ENCODE measurements at places on chromosomes 1 and 21.

DNA sequence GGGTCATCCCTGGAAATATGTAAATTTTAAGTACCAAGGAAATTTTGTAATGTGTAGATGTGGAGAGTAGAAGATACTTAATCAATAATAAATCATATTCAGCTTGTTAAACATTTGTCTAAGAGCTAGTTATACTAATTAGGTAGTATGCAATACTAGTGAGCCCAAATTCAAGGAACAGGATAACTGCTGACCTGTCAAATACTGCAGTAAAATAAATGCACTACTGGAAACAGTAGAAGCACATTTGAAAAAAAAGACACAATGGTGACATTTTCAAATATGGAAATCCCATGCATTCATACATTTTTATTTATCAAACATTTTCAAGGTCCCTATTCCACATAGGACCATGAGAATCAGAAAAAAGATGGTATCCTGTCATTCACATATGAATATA, 27.2 kb downstream of the EPRS1 start:
- DNase-seq: no peak

DNA sequence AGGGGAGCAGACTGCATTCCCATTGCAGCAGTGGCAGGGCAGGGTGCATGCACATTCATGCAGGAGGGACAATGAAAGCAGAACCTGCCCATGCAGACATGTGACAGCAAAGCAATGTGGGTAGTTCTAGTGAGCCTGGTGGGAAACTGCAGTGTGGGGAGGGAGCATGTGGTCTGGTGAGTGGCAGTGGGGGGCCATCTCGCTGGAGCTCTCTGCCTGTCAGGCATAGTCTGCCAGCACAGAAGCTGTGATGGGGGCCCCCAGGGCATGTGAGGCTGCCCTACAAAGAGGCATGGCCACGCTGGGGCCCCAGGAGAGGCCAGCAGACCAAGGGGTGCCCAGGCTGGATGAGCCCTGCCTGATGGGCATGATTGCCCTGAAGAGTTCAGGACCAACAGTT, 579.7 kb downstream of the PTPRC start:
- DNase-seq: no peak

DNA sequence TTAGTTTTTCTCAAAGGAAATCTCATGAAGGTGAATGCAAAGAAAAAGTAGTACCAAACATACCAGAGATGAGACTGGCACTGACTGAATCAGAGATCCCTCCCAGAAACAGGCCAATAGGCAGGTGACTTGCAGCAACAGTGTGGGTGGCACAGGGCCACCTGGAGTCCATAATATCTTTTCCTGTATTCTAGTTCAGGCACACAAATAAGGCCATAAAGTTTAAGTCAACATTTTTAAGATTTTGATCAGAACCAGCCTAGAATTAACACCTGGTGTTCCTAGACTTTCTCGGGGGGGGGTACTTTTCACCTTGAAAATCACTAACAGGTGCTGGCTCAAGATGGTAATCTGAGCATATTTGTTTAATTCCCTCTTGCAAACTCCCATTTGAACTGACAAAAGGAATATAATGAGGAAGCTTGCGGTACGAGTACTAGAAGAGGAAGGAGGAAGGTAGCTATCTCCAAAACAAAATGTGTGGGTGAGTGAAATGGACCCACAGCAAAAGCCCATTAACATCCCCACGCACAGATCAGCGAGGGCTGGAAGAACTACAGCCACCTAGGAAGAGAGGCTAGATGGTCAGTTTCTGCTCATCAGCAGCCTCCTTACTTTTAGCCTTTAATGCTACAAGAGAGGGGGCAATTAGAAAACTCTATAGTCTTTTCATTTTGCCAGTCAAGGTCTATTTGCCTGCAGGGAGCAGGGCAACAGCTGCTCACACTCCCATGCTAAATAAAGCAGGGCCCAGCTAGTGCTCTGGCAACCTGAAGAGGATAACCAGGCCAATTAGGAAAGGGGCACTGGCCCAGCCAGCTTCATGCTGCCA, 18.9 kb downstream of the SDE2 start:
- no peak for DNase-seq

DNA sequence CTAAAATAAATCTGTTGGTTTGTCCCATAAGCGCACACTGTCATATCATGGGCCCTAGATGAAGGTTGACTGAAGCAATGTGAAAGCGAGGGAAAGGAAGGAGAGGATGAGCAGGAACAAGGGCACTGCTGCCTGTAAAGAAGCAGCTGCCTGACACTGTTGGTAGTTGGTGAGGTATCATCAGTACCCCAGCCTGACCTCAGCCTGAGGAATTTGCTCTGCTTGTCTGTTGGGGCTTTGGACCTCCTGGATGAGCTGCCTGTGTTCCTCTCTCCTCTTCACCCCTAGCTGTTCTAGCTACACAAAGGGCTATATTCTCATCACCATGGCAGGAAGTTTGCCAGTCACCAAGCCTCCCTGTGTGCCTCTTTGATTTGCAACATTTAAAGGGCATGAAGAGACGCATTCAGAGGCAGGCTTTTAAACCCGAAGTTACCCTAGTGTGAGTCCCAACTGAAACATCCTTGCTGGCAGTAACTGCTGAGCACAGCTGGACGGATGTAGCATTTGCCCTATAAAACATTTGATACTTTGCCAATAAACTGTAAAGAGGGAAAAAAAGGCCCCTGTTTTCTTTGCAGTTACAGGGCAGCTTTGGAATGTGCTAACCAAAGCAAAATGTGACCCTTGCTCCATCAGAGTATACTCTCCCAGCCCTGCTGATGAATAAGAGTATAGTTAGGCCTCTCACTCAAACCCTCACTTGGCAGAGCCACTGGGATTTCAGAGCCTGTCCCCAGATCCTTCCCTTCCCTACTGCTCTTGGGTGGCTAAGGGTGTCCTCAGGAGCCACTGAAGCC, 22.2 kb upstream of the SPATA6 start:
- DNase-seq: peak; percentile 85

DNA sequence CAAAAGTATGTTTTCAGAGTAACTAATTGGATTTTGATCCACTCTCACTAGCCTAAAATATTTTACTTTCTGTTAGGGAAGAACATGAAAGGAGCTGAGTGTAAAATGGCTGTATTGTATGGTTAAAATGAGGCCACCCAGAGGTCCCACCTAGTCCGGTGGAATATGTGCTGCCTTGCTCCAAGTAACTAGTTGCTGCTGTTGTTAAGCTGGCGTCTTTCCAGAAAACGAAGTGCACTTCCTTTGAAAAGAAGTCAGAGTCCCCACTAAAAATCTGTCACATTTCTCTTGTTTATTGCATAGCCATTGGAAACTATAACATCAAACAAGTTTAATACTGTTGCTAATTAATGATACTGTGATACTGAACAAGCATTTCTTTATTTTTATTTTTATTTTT, 3.2 kb downstream of the SLC25A33 start:
- no peak for DNase-seq

DNA sequence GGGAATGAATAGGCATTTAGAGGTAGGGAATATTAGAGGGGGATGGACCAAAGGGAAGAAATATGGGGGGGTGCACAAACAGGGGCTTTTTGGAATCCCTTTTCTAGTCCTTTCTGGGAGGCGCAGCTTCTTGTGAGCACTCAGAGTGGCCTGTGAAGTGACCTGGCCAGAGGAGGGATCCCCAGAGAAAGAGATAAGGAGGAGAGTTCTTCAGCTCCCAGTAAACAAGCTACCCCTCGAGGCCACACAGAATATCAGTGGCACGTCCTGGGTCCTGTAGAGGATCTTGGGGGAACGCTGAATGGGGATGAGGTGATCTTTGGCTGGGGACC, 19.4 kb downstream of the VANGL2 start:
- no peak for DNase-seq

DNA sequence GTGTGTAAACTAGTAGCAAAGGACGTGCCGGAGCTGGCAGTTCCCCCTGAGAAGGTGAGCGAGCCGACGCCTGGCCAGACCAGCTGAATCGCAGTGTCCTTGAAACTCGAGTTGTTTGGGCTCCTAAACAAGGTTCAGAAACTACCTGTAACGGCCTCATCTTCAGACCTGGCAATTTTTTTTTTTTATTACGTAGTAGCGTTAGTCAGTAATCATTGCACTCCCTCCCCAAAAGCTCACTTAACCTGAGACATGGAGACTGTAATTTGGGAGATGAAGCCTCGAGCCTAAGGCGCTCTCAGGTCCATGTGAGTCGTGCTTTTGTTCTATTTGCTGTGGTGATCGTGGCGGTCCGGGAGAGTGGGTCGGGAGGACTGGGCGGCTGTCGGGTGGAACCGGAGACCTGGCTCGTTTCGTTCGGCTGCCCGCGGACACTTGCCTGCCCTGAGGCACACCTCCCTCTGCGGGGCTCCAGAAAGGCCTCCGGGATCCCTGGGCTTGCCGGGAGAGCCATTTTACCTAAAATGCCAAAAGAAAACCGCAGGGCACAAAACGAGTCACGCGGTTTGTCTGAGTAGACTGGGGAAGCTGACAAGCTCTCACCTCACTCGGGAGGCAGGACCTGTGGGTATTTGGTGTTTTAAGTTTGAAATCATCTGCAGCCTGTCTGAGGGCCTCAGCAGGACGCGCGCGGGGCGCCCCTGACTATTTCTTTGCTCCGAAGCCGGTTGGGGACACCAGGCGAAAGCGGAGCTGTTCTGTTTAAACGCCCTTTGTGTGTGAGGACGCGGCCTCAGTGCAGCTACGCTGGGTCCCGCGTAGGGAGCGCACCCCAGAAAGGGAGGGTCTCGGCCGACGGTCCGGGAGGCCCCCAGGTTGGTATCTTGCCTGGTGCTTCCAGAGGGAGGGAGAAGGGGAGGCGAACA, 722 bp downstream of the LHX8 start:
- no peak for DNase-seq

DNA sequence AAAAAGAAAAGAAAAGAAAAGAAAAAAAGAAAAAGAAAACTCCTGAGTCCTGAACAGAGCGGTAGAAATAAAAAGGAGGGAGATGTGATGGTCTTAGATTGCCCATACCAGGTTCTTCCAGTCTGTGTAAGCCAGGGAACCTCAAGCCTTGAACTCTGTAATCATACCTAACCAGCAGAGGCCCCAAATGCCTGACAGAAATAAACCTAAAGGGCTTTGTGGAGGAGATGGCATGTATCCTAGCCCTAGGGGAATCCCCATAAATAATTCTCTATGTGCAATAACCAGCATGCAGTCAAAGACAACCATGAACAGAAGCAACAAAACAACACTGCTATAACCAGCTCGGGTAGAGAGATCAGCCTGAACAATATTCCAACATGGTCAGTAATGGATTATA, 40.4 kb downstream of the USP48 start:
- DNase-seq: no peak

GRCh38 chr1:86018283-86018923, 138.2 kb downstream of the COL24A1 start:
- no peak for DNase-seq
